ENCODE measurements at places on chromosomes 3 and 15. TPM values are rescaled to one million over a fixed set of nuclear protein-coding genes. Genes with fewer than 3 reads are reported as not detected.

The GOLGA6L9 gene
- total RNA-seq: 0.35 TPM

The ECE2 gene
- not detected for total RNA-seq

The NEDD4 gene
- 18.9 TPM for total RNA-seq

The CLDN16 gene
- total RNA-seq: not detected

The NOX5 gene
- total RNA-seq: not detected

The ZNF445 gene
- 4.1 TPM for total RNA-seq

The CD86 gene
- not detected for total RNA-seq

The NAALADL2 gene
- 2.6 TPM for total RNA-seq

The ITGB5 gene
- 103 TPM for total RNA-seq

The LYZL4 gene
- not detected for total RNA-seq

The FANCD2OS gene
- total RNA-seq: not detected

The RHCG gene
- total RNA-seq: not detected

The DPPA2 gene
- not detected for total RNA-seq

The RTP3 gene
- total RNA-seq: not detected

The GHSR gene
- not detected for total RNA-seq

The SHC4 gene
- 5.6 TPM for total RNA-seq

The EPHB3 gene
- 7.4 TPM for total RNA-seq

The KCNMB3 gene
- 0.26 TPM for total RNA-seq

The QARS1 gene
- total RNA-seq: 390 TPM

The CCDC71 gene
- 25.8 TPM for total RNA-seq

The SLC24A5 gene
- total RNA-seq: not detected

The UCN2 gene
- 0.09 TPM for total RNA-seq

The MUC4 gene
- not detected for total RNA-seq

The PLA1A gene
- total RNA-seq: not detected

The DAZL gene
- not detected for total RNA-seq

The MEX3B gene
- 40.7 TPM for total RNA-seq

The SLC9C1 gene
- not detected for total RNA-seq

The EIF4E3 gene
- 2.2 TPM for total RNA-seq

The OR5K2 gene
- not detected for total RNA-seq

The TGM5 gene
- not detected for total RNA-seq

The SLC2A2 gene
- total RNA-seq: not detected

The SLC15A2 gene
- 1.2 TPM for total RNA-seq

The SEC22A gene
- 18.5 TPM for total RNA-seq

The TF gene
- 1.4 TPM for total RNA-seq

The CFAP161 gene
- total RNA-seq: not detected

The CELF6 gene
- 0.43 TPM for total RNA-seq

The FAM43A gene
- total RNA-seq: 62.9 TPM

The MCF2L2 gene
- 0.58 TPM for total RNA-seq

The ZDHHC19 gene
- total RNA-seq: not detected

The CELSR3 gene
- total RNA-seq: 1.8 TPM

The SOX14 gene
- not detected for total RNA-seq

The GATM gene
- total RNA-seq: 0.17 TPM
